CD8-positive, alpha-beta memory T cell (primary cell): ENCODE measurements at places on chromosomes 2 and 18. TPM values are rescaled to one million over a fixed set of nuclear protein-coding genes. Genes with fewer than 3 reads are reported as not detected.

The ABCB11 gene
- total RNA-seq, result not detected

The ELOA2 gene
- total RNA-seq, result not detected

The PLCL1 gene
- 0.70 TPM for total RNA-seq

The INO80B gene
- total RNA-seq, result 44.1 TPM

The CGREF1 gene
- total RNA-seq, result 3.5 TPM

The GATA6 gene
- total RNA-seq, result 0.11 TPM

The ACTR3 gene
- total RNA-seq, result 512 TPM

The SNRPD1 gene
- total RNA-seq, result 165 TPM

The MAPRE2 gene
- 38.5 TPM for total RNA-seq

The SLC9A2 gene
- total RNA-seq, result not detected

The NPAS2 gene
- 1.8 TPM for total RNA-seq

GRCh38 chr2:56229397-56230060 is 45.7 kb downstream of the CCDC85A start:
- no peaks in the 10 kb centered on the region for H3K27me3 ChIP-seq
- no peaks in the 10 kb centered on the region for H3K4me1 ChIP-seq
- H3K36me3 ChIP-seq, result no peaks in the 10 kb centered on the region
- no peak for DNase-seq
- H3K4me3 ChIP-seq, result no peak overlapping the region

DNA sequence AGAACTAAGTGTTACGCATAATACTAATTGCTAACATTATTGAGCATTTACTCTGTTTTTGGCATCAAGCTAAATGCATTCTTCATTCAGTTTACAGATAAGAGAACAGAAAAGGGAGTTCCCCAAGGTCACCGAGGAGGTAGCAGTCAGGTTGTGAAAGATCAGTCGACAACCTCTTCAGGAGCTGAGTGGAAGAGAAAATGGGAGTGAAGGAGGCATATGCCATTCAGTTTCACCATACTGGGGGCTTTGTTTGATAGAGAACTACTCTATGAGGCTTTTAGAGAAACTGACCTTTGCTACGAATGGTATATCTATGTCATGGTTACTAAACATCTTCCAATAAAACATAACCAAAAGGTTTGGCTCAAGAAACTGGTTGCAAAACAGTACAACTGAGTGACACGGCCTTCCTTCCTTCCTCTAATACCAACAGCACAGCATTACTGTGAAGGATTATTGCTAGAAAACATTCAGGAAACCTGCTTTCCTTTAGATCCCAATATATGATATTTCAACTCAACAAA is 112.1 kb downstream of the RBMS1 start:
- peaks cover 65% of the 10 kb centered on the region for H3K4me1 ChIP-seq
- DNase-seq, result no peak
- H3K36me3 ChIP-seq, result no peaks in the 10 kb centered on the region

DNA sequence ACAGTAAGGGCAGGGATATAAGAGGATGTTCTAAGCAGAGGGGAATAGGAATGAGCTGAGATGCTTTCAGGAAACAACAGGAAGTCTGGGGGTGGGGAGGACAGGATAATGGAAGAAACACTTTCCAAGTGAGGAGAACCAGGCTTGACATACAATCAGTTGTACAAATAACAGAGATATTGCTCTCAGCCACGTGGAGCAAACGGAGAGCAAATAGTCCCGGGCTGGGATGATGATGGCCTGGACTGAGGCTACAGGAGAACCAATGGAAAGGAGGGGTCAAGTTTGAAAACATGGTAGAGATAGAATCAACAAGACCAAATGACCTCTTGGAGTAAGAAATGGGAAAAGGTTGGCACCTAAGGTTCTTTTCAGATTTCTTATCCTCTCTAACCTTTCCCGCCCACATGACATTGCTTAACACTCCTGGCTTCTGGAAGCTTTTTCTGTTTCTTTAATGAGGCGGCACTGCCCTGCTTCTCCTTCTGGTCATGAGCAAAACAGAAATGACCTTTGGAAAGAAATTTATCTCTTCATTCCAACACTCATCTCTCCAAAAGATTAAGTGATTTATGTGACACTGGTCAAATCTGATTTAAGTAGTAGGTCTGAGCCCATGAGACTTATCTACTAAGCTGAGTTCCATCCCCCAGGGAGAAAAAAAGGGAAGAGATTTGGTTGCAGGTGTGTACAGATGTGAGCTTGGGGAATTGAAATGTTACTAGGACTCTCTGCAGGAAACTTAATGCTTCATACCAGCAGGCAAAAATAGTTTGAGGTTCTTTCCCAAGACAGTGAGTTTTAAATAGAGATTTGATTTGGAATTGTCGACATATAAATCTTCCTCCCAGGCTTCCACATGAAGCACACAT is 442.9 kb upstream of the HNRNPA3 start:
- no peaks in the 10 kb centered on the region for H3K4me1 ChIP-seq
- no peak overlapping the region for H3K27ac ChIP-seq
- no peak overlapping the region for H3K4me3 ChIP-seq
- H3K36me3 ChIP-seq, result no peaks in the 10 kb centered on the region

DNA sequence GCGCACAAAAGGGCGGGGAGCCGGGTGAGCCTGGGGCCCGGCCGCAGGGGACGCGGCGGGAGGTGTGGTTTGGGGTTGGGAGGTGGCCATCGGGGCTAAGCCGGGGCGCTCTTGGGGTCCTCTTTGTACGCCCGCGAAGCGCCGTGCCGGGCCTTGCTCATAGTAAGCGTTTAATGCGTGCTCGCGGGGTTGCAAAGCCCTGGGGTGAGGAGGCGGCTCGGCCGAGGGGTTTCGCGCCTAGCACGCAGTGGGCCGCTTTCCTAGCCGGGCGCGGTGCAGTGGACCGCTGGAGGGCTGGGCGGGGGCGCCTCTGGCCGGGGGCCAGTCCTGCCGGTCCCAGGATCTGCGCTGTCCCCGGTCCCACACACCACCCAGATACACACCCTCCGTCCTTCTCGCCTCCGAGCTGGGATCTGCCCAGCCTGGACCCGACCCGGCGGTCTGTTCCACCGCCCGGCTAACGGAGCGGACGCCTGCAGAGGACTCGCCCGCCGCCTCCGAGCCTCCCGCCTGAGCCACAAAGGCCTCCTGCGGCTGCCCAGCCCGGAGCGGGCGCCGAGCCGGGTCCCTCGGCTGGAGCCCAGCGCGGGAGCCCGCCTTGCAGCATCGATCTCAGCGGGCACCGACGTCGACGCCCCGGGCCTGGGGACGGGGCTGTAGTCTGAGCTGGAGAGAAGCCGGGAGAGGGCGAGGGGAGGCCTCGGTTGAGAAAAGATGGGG is 564 bp downstream of the DPYSL5 start:
- H3K36me3 ChIP-seq, result no peaks in the 10 kb centered on the region
- DNase-seq, result no peak
- no peak overlapping the region for H3K27ac ChIP-seq

GRCh38 chr2:174248998-174249592 is 763 bp upstream of the OLA1 start:
- DNase-seq, result no peak
- no peaks in the 10 kb centered on the region for H3K36me3 ChIP-seq
- peak overlapping the region; percentile 83 for H3K4me3 ChIP-seq

GRCh38 chr2:10124538-10125045 is 2.1 kb downstream of the RRM2 start:
- H3K27ac ChIP-seq, result no peak overlapping the region
- H3K4me3 ChIP-seq, result no peak overlapping the region
- DNase-seq, result no peak
- no peaks in the 10 kb centered on the region for H3K36me3 ChIP-seq

GRCh38 chr18:45541421-45541820 is 73.9 kb upstream of the SLC14A2 start:
- H3K27ac ChIP-seq, result no peak overlapping the region
- H3K27me3 ChIP-seq, result no peaks in the 10 kb centered on the region
- no peak overlapping the region for H3K4me3 ChIP-seq
- DNase-seq, result no peak
- no peaks in the 10 kb centered on the region for H3K4me1 ChIP-seq

DNA sequence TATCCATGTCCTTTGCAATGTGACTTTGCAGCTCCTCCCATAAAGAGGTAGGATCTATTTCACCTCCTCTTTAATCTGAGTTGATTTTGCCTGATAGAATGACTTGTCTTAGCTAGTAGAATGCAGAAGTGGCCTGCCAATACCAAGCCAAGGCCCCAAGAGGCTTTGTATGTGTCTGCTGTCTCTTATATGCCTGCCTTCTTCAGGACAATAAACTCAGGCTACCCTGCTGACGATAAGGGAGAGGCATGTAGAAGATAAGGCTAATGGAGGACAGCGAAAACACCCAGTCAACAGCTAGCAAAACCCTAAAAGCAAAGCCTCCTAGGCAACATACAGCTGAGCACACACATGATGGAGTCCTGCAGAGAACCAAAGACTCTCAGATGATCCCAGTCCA is 1.8 kb upstream of the ZC3H8 start:
- no peak overlapping the region for H3K4me3 ChIP-seq
- H3K27ac ChIP-seq, result no peak overlapping the region
- H3K36me3 ChIP-seq, result no peaks in the 10 kb centered on the region

GRCh38 chr2:84919885-84920580 is 14.6 kb downstream of the TMSB10 start:
- H3K36me3 ChIP-seq, result no peaks in the 10 kb centered on the region
- no peak overlapping the region for H3K4me3 ChIP-seq

- no peak overlapping the region for H3K4me3 ChIP-seq
- no peaks in the 10 kb centered on the region for H3K27me3 ChIP-seq
- H3K4me1 ChIP-seq, result no peaks in the 10 kb centered on the region
- DNase-seq, result no peak
These were observed 152.6 kb upstream of the RND3 start for GRCh38 chr2:150640039-150640438.

- no peaks in the 10 kb centered on the region for H3K27me3 ChIP-seq
- no peak overlapping the region for H3K27ac ChIP-seq
- H3K4me1 ChIP-seq, result no peaks in the 10 kb centered on the region
- no peak overlapping the region for H3K4me3 ChIP-seq
- no peaks in the 10 kb centered on the region for H3K36me3 ChIP-seq
- no peak for DNase-seq
These were observed 583.4 kb downstream of the ZEB2 start for GRCh38 chr2:143936538-143936847.

GRCh38 chr2:193377789-193378188 is 1183.1 kb upstream of the TMEFF2 start:
- H3K4me1 ChIP-seq, result no peaks in the 10 kb centered on the region
- H3K36me3 ChIP-seq, result no peaks in the 10 kb centered on the region
- DNase-seq, result no peak
- H3K27ac ChIP-seq, result no peak overlapping the region
- no peak overlapping the region for H3K4me3 ChIP-seq

- no peak overlapping the region for H3K27ac ChIP-seq
- no peak overlapping the region for H3K4me3 ChIP-seq
- H3K36me3 ChIP-seq, result no peaks in the 10 kb centered on the region
- no peak for DNase-seq
These were observed 34.8 kb upstream of the PPP4R1 start for GRCh38 chr18:9649164-9649540.

DNA sequence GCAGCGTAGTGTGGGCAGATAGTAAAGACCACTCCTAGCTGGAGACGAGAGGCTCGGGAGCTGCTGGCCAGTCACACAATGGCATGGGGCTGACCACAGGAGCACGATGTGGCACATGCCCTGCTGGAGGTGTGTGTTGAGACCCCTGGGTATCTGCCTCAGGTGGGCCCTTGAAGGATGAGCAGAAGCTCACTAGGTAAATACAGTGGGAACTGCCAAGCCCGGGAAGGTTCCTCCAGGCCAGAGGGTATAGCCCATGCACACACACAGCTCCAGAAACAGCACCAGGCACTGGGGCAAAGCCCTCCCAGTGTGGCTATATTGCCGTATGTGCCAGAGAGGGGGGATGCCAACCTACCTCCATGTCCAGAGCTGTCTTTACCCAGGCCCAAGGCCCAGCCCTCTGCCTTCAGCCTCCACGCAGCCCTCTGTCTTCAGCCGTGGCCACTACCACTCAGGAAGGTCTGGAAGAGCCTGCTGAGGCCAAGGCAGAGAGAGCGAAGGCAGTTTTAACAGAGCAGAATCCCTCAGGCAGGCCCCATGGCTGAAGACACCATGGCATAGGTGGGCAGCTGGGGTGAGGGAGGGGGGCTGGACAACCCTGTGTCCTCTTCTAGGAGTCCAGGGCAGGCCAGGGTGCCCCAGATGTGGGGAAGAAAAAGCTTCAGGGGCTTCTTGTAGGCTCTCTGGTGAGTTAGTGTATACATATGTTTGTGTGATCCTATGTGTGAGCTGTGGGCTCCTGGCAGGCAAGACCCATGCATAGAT is 7.0 kb upstream of the ARID5A start:
- no peak for DNase-seq
- H3K27ac ChIP-seq, result no peak overlapping the region
- peaks cover 53% of the 10 kb centered on the region for H3K4me1 ChIP-seq
- H3K36me3 ChIP-seq, result no peaks in the 10 kb centered on the region
- no peak overlapping the region for H3K4me3 ChIP-seq
- H3K27me3 ChIP-seq, result no peaks in the 10 kb centered on the region

- no peak overlapping the region for H3K27ac ChIP-seq
- no peaks in the 10 kb centered on the region for H3K4me1 ChIP-seq
- H3K4me3 ChIP-seq, result no peak overlapping the region
- no peaks in the 10 kb centered on the region for H3K27me3 ChIP-seq
- no peak for DNase-seq
- H3K36me3 ChIP-seq, result peaks cover 30% of the 10 kb centered on the region
These were observed 70.5 kb upstream of the TFCP2L1 start for GRCh38 chr2:121355488-121355887.

GRCh38 chr18:10543277-10543676 is 17.4 kb downstream of the NAPG start:
- H3K36me3 ChIP-seq, result peaks cover 56% of the 10 kb centered on the region
- DNase-seq, result no peak
- no peak overlapping the region for H3K27ac ChIP-seq
- H3K4me3 ChIP-seq, result no peak overlapping the region
- H3K27me3 ChIP-seq, result no peaks in the 10 kb centered on the region
- H3K4me1 ChIP-seq, result no peaks in the 10 kb centered on the region

- no peaks in the 10 kb centered on the region for H3K27me3 ChIP-seq
- H3K27ac ChIP-seq, result peak overlapping the region; percentile 22
- DNase-seq, result peak; percentile 17
- peak overlapping the region; percentile 5 for H3K4me3 ChIP-seq
- no peaks in the 10 kb centered on the region for H3K36me3 ChIP-seq
These were observed 3.4 kb upstream of the ASNSD1 start for GRCh38 chr2:189657867-189658266.

GRCh38 chr2:85215448-85216401 is 82.5 kb downstream of the TCF7L1 start:
- no peaks in the 10 kb centered on the region for H3K4me1 ChIP-seq
- H3K27me3 ChIP-seq, result peaks cover 4% of the 10 kb centered on the region
- H3K27ac ChIP-seq, result no peak overlapping the region
- no peak for DNase-seq
- no peak overlapping the region for H3K4me3 ChIP-seq
- no peaks in the 10 kb centered on the region for H3K36me3 ChIP-seq
